ENCODE measurements at places on chromosomes 16 and 17.

GRCh38 chr17:20967776-20968175, 75.0 kb downstream of the USP22 start:
- no peak for DNase-seq

DNA sequence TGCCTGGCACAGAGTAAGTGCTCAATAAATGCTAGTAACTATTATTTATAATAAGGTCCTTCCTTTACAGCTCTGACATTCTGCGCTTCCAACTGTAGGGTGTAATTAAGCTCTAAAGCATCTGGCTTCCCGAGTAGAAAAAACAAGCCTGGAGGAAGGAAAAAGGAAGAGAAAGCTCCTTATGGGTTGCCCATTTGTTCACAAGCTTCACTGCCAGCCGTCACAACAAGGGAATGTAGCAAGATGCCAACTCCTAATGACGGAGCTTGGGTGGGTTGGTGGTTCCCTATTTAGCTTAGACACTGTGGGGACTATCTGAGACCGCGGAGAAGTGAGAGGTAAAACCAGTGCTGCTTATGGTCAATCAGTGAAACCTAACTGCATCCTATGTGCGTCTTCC, 7.3 kb upstream of the RPRML start:
- no peak for DNase-seq

- no peak for DNase-seq
Measured at GRCh38 chr17:57097832-57098421, 12.9 kb downstream of the AKAP1 start.

DNA sequence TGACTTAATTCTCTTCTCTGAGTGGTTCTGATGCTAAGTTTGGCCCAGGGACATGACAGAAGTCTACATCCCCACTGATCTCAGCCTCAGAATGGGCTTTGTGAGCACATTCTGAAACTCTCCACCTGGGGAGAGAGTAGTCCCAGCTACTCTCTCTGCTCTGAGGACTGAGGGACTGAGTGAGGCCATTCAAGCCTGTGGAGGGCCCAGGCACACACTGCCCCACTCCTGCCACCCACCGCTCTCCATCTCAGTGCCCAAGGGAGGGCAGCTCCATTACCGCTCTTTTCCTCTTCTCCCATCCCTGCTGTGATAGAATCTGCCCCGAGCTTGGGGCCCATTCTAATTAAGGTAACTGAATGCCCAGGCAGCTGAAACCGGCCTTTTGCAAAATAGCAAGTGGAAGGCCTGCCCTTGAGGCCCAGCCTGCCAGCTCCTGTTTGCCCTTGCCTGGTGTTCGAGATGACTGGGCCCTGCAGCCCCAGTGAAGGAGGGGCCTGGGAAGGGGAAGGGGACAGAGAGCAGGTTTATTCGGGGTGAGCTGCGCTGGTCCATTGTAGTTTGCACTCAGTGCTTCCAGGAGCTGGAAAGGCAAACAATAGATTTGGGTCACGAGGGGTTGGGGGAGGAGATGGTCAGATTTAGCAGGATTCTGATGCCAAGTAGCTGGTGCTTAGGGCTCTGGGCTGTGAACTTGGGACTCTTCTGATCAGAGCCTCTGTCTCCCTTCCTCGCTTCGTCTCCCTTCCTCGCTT, 76.2 kb downstream of the RAB11FIP4 start:
- no peak for DNase-seq

DNA sequence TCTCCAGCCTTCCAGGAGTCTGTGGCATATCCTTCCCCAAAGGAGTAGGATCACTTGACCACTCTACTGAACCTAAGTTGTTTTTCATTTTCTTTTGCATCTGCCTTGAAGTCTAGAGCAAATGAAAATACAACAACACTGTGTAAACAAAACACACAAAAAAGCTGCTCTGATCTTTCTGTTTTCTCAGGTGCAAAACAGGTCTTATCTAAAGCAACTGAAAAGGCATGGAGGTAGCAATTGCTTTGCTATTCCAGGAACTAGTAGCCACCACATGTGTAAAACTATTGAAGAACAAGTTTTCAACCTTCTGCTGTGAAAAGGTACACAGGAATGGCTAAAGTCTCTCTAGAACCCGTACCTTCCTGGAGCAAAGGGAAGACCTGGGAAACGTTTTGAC, 127.1 kb downstream of the PITPNC1 start:
- no peak for DNase-seq

GRCh38 chr16:66612422-66612821, 7.9 kb downstream of the CMTM3 start:
- DNase-seq: no peak

DNA sequence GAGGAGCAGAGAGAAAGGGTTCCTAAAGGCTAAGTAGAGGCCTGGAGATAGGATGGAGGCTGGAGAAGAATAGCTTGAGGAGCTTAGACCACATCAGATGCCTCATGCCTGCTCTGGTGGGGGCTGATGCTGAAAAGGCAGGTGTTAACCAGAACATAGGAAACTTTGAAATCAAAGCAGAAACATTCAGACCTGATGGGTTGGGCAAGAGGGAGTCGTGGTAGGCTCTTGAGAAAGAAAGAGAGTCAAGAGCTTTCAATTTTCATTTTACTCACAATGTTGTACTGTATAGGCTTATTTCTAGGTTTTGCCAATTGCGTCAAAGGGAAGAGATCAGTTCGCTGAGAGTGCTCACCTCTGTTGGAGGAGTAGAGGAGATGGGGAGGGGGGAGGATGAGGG, 406.6 kb upstream of the SALL1 start:
- no peak for DNase-seq

DNA sequence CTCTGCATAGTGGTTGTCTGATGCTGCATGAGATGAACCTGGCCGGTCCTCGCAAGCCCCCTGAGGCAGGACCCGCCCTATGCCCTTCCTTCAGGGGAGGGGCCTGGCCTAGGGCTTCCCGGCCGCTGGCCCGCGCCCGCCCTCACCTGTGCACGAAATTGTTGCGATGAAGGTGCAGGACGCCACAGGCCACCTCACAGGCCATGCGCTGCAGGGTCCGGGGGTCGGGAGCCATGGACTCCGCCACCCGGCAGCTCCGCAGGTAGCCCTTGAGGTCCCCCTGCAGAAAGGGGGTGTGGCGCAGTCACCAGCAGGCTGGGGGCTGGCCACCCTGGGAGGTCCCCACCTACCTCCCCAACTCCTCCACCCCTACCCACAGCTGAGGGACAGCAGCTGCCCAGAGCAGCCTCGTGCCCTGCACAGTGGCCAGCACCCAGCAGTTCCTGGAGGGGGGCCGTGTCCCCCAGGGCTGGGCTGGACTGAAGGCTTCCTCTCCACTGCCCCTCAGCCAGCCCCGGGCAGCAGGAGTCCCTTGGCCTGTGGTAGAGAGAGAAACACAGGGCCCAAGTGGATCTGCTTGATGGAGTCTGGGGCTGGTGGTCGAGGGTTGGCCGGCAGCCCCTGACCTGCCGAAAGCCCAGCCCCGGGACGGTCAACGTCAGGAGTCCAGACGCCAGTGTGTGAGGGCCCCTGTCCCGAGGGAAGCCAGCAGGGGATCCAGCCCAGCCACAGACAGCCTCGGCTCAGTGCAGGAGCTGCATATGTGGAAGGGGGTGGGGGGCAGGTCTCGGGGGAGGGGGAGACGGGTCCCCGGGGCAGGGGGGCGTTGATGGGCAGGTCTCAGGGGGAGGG, 38.8 kb upstream of the PVALEF start:
- DNase-seq: no peak

- no peak for DNase-seq
Measured at GRCh38 chr16:53166099-53166498, 111.3 kb downstream of the CHD9 start.

DNA sequence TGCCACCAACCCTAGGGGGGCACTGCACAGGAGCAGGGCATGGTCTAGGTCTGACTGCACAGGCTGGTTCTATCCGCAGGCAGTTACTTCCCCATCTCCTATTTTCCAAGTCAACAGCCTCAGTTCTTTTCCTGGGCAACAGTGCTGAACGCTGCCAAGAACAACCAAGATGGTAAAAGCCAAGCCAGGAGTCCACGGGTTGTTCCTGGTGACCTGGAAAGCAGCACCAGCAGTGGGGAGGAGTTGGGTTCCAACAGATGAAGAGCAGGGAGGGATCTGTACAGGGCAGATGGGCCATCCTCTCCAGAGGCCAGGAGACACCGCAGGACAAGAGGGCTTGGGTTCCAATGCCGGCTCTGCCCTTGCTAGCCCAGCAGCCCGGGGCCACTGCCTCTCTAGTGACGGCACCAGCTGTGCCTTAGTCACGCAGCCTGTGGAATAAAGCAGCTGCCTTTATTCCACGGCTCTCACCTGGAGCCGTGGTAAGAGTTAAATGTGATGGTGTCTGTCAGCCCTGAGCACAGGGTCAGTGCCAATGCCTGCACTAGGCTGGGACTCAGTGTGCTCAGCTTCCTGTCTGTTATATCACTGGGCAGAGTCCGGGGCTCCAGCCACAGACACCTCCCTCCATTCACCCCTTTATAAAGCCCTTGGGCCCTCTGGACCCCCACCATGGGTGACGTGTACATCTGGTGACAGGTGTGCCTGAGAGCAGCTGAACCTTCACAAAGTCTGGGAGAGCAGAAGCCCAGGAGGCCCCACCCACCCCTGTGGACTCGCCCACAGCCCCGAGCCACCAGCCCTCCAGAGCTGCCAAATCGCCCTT, 44.9 kb downstream of the MARF1 start:
- no peak for DNase-seq

DNA sequence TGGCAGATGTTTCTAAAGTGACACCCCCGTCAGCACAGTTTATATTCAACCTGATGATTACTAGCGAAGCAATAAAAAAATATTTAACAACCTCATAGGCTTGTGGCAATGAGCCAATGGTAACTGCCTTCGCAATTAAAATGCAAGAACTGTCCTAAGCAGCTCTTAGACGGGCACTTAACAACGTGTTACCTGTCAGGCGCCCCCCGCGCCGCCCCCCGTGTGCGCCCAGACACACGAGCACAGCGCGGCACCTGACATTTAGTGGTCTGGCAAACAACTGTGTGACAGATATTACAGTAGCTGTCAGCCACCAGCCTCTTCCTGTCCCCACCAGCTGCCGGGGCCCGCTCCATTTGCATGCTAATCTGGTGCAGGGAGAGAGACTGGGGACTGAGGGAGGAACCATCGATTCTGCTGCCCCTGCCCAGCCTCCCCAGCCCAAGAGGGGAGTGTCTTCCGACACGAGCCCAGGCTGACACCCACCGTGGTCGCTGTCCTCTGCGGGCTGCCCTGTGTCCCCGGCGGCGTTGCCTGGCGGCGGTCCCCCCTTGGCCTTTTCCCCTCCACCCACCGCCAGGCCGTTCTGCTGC, 12.7 kb downstream of the NDUFAF8 start:
- no peak for DNase-seq

- no peak for DNase-seq
Measured at GRCh38 chr17:47733674-47734410, 806 bp downstream of the TBX21 start.

DNA sequence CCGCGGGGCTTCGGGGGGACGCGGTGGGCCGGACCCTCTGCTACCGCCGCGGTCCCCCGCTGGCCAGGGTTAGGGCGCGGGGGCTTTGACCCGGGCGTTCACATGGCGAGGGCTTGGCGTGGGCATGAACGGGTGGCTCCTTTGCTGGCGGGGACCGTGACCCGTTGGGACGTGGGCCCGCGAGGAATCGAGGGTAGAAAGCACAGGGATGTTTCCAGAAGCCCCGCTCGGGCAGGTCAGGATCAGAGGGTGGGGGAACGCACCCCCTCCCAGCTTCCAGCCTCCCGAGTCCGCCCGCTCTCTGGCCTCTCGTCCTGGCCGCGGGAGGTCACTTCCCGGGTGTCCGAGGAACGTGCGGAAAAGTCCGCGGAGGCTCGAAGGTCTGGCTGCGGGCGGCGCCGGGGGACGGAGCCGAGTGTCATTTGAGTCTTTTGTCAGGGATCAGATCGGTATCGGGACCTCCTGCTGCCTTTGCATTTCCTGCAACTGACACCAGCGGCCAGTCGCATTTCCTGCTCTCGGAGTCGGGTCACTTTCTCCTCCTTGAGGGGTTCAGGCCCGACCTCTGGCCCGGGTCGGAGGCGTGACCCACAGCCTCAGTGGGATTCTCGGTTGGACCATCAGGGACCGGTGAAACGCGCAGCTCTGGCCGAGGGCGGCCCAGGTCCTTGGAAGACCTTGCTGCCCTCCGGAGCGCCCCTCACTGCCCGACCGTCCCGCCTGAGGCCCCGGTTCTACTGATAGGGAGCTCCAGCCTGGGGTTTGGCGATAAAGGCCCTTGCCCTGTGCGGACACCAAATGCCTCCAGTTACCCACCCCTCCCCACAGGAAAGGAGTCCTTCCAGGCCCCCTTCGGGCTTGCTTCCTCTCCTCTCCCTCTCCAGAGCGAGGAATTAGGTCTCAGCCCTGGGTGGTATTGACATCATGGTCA, 702 bp upstream of the WNT3 start:
- no peak for DNase-seq

- no peak for DNase-seq
Measured at GRCh38 chr17:52064791-52065211, 93.7 kb downstream of the CA10 start.

- no peak for DNase-seq
Measured at GRCh38 chr17:83128306-83129240, 49.2 kb downstream of the METRNL start.

DNA sequence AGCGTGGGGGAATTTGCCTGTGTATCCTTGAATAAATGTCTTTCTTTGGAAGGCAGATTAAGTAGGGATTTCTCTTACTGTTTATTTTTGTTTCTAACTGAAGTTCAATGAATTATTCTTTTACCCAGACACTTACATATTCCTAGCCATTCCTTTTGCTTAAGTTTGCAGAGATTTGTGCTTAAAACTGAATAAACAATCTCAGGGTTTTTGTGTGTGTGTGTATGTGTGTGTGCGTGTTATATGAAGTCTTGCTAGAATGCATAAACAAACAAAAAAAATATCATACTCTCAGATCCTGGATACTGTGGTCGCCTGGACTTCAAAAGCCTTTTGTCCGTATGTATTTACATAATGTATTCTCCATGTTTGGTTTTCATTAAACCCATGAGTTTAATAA, 672.8 kb downstream of the MAF start:
- DNase-seq: no peak

- no peak for DNase-seq
Measured at GRCh38 chr16:12522334-12522733, 281.4 kb downstream of the CPPED1 start.

GRCh38 chr17:14755002-14755401, 454.1 kb downstream of the HS3ST3B1 start:
- DNase-seq: no peak

DNA sequence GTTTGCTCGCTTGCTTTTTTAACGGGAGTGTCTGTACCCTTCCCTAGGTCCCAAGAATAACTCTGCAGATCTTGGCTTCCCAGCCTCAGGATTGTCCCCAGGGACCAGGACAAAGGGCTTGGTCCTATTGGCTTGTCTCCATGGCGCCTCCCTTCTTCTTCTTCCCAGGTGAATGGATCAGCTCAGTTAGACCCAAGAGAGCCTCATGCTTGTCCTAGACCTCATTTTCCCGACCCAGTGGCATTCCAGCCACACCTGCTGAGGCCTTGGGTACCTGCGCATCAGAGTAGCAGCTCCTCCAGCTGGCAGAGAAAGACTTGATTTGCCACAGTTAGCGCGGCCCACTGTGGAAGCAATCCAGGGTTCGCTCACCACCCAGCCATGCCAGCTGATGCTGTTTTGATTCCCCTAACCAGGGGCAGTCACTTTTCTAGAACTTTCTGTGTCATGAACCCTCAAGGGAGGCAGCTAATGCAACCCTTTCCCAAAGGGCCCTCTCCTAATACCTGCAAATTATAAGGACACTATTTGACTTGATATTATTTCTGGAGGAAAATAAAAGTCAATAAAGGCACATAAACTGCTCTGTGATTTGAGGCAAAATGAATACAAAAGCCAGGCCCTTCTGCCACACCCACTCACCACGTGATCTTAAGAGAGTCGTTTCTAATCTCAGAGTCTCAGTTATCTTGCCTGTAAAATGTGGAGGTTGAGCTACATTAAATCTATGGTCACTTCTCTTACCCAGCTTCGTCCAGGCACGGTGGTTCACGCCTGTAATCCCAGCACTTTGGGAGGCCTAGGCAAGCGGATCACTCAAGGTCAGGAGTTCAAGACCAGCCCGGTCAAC, 13.9 kb downstream of the GPR142 start:
- DNase-seq: no peak
